ENCODE measurements at places on chromosomes 11 and 22. TPM values are rescaled to one million over a fixed set of nuclear protein-coding genes. Genes with fewer than 3 reads are reported as not detected.
A peak's percentile ranks its signal among the peaks of the same experiment; 100 is the strongest.

BIRC3 gene
- total RNA-seq = 1.1 TPM

CD3G gene
- total RNA-seq = not detected

TBC1D10A gene
- total RNA-seq = 6.4 TPM

FAM181B gene
- total RNA-seq = 8.7 TPM

GDPD4 gene
- total RNA-seq = not detected

OR56A1 gene
- 0.27 TPM for total RNA-seq

DPP3 gene
- 22.2 TPM for total RNA-seq

PEX16 gene
- total RNA-seq = 18.4 TPM

- no peak for DNase-seq
These were observed 47.1 kb upstream of the UCP3 start for GRCh38 chr11:74055938-74056337.

DNA sequence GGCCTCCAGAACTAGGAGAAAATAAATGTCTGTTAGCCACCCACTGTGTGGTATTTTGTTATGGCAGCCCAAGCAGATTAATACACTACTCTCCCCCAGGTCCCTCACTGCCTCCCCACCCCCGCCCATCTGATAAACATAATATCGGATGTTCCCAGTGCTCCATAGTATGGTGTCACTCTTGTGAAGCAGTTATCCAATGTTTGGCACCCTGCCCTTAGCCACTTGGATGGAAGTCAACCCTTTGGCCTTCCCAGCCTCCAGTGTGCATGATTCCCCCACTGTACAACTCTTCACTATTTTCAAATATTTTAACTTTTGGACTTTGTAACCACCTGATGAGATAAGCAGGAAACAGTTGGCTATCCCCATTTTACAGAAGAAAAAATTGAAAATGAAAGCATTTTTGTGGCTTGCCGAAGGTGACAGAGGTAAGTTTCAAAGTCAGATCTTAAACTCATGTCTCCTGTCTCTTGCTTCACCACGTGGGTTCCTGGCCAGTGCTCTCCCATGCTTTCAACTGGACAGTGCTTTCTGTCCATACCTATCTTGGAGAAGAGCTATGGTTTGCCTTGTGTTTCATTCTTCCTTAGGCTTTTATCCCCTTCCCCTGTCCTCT is 53.2 kb downstream of the ALX4 start:
- no peak for DNase-seq

GRCh38 chr22:19291218-19291579 is 320 bp downstream of the CLTCL1 start:
- no peak for DNase-seq

GRCh38 chr11:66189031-66189745 is 79.3 kb upstream of the RAB1B start:
- no peak for DNase-seq

DNA sequence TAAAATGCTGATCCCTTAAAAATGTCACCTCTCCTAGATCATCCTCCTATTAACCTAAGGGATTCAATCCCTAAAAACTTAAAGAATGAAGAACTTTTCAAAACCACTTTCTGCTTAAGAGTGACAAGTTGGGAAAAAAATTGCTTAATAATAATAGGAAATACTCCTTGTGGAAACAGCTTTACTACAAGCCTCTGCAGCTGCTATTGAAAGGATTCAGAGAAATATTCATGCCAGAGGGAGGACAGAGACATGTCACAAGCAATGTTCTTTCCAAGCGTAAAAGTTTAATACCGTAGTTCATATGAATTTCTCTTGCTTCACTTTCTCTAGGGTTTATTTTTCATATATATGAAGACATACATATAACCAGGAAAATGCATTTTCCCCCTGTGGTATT is 98.2 kb downstream of the ARHGAP20 start:
- DNase-seq = no peak

- no peak for DNase-seq
These were observed 93.7 kb downstream of the PLEKHA7 start for GRCh38 chr11:16920559-16920958.

DNA sequence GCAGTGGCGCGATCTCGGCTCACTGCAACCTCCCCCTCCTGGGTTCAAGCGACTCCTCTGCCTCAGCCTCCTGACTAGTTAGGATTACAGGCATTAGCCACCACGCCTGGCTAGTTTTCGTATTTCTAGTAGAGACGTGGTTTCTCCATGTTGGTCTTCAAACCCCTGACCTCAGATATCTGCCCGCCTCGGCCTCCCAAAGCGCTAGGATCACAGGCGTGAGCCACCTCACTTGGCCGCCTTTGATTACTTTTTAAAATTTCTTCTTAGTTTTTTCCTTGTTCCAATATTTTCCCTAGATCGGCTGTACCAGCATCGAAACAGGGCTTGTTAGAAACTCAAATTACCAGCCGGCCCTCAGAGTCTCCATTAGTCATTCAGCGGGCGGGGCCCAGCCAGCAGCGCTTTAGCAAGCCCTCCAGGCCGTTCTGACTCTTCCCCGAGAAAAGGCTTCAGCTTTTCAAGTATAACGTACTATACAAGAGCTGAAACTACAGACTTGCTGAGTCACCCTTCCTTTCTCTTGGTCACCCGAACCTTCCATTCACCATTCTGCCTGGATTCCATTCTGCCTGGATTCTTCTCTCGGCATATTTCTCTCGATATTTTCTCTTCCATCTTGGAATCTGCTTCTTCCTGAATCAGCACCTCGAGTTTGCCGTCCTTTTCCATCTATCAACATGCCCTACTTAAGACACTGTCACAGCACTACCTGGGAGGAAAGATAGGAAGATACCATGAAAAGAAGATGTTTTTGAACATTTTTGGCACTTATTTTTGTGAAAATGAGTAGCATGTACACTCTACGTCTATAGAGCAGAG is 6.7 kb upstream of the CAPRIN1 start:
- no peak for DNase-seq

- DNase-seq = no peak
These were observed 161.9 kb downstream of the INSC start for GRCh38 chr11:15276621-15277020.

GRCh38 chr11:61403658-61404057 is 11.3 kb downstream of the TMEM216 start:
- DNase-seq = no peak

DNA sequence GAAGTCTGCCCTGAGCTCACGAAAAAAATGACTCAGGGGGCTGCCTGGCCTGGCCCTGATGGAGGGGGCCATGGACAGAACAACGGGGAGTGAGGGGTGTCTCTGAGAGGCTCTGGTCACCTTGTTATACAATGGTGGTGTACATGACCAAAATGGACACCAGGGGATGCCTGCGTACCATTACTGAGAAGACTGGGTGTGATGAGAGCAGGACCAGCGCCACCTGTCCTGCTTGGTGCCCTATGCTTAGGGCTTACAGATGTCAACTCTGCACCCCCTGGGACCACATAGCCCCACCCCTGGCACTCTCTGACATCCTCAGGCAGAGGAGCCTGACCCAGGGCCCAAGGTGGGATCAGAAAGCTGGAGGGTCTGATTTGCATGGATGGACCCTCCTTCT is 104.8 kb downstream of the ZNF280B start:
- DNase-seq = no peak

DNA sequence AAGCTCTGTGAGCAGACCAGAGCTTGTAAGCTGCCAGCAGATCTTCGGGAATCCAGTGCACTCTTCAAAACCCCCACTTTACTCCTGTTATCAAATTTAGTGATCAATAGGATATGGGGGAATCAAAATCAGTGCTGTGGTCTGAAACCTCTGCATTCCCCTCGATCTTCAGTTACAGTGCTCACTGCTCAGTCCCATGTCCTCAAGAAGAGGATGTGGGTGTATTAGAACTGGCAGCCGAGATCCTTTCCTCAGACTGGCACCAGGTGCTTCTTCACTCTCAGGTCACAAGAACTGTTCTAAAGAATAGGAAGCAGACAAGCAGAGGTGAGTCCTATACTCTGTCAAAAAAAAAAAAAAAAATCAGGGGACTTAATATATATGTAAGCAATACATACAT is 15.3 kb upstream of the MAML2 start:
- no peak for DNase-seq

- DNase-seq = no peak
These were observed 1122.3 kb downstream of the BRD1 start for GRCh38 chr22:48705159-48705916.

DNA sequence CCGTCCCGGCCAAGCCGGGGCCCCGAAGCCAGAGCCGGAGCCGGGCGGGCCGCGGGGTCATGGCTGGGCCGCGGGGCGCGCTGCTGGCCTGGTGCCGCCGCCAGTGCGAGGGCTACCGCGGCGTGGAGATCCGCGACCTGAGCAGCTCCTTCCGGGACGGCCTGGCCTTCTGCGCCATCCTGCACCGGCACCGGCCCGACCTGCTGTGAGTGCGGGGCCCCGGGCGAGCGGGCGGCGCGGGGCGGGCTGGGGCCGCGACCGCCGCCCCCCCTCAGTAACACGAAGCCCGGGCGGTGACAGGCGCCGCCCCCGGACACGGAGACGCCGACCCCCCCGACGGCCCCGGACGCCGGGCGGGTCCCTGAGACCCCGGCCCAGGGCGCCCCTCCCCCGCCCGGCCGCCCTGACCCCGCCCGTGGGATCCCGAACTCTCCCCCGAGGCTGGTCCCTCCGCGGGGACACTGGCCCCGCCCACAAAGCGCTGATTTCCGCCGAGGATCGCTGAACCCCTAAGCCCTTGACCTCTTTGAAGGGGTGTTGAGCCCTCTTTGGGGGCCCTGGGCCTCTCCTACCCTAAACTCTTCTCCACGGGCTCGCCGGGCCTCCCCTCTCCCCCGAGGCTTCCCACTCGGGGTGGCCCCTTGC is 389 bp downstream of the MICALL1 start:
- peak; percentile 25 for DNase-seq

DNA sequence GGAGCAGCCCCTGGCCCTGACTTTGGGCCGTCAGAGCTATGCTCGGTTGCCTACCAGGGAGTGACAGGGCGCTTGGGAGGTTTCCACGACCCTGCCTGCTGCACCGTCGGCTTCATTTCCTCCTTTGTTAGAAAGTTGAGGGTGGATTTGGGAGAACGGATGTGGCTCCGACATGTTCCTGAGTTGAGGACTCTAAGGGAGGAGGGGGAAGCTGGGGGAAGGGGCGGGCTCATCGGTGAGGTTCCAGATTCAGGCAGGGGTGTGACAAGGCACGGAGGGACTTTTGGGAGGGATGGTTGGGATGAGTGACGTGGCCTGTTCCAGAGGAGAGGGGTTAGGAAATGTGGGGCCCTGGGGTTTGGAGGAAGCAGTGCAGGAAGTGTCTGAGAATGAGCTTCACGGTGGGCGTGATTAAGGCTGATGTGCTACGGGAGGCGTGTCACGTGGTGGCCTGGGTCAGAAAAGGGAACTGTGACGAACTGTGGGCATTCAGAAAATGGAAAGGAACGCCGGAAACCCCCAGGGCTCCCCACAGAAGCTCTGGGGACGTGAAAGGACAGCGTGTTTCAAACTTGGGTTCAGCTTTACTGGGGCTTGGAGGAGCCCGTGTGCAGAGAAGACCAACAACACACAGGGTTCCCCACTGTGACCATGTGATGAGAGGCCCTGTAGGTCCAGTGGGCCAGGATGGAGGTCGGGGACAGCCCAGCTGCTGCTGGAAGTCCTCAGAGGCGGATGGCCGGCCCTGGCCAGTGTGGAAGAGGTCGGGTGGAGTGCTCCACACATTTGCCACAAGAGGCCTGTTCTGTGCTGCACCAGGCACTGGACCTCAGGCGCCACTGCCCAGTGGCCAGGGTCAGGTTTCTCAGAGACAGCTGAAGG is 2.8 kb downstream of the PARVB start:
- DNase-seq = no peak

- DNase-seq = no peak
These were observed 123.8 kb upstream of the NTM start for GRCh38 chr11:131246663-131247062.

DNA sequence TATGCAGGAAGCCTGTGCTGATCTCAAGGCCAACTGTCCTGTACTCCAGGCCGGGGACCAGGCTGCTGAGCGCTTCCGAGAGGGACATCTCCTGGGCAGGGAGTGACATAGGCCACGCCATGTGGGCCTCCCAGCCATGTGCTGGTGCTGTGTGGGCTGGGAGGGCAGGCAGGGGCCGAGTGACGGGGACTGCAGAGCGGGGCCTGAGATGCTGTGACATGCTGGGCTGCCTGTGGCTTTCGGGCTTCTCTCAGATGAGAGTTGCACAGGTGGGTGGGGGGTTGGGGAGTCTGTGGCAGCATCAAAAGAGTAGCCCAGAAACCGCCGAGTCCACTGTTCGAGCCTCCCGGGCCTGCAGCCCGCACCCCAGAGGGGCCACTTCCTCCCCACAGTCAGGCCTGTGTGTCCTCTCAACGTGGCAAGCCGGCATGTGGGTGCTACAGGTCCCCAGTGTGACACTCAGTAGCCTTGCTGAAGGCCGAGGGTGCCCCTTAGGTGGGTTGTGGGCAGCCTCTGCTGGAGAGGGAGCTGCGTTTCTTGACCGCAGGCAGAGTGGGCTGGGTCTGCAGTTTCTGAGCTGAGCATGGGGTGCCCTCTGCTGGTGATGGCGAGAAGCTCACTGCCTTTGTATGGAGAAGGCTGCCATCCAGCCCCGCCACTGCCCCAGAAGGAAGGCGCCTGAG is 101.2 kb downstream of the BCR start:
- peak; percentile 86 for DNase-seq

- no peak for DNase-seq
These were observed 33.4 kb downstream of the SERPINH1 start for GRCh38 chr11:75595429-75595828.

DNA sequence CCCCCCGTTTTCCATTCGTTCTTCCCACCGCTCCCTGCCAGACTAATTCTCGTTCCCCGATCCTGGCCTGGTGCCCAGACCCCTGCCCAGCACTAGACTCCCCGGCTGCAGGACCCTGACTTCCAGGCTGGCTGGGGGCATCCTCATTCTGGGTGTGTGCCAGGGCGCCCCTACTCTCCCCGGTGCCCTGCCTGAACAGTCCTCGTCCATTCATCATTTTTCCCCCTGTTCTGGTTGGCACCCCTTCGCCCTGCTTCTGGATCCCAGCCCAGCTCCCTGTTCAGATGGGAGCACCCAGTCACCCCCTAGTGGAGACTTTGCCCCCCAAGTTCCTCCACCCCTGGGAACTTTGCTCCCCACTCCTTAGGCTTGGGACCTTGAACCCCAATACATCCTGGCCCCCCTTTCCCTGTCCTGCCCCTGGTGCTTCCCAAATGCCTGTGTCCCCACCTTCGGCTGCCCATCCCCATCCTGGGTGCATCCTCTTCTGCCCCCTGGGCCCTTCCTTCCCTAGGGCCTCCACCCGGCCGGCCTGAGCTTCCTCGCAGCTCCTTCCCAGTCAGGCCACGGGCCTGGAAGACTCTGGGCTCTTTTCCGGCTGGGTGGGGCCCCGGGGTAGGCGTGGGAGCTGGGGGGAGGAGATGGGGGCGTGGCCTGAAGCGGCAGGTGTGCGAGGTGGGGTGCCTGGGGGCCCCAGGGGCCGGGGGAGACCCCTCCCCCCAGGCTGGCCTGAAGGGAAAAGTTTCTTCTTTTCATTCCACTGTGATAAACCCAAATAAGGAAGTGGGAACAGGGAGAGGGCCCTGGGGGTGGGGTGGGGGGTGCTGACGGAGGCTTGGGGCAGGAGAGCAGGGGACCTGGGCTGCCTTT is 908 bp downstream of the PLCB3 start:
- DNase-seq = no peak

- no peak for DNase-seq
These were observed 82.7 kb upstream of the CTSC start for GRCh38 chr11:88420165-88420791.

Data from cerebellum (tissue), 4 donors.